ENCODE measurements at places on chromosomes 6 and 20.
A peak's percentile ranks its signal among the peaks of the same experiment; 100 is the strongest.

- no peak for DNase-seq
Measured at GRCh38 chr20:5886788-5887187, 63.5 kb downstream of the TRMT6 start.

- no peak for DNase-seq
Measured at GRCh38 chr6:158672726-158673125, 22.9 kb downstream of the SYTL3 start.

DNA sequence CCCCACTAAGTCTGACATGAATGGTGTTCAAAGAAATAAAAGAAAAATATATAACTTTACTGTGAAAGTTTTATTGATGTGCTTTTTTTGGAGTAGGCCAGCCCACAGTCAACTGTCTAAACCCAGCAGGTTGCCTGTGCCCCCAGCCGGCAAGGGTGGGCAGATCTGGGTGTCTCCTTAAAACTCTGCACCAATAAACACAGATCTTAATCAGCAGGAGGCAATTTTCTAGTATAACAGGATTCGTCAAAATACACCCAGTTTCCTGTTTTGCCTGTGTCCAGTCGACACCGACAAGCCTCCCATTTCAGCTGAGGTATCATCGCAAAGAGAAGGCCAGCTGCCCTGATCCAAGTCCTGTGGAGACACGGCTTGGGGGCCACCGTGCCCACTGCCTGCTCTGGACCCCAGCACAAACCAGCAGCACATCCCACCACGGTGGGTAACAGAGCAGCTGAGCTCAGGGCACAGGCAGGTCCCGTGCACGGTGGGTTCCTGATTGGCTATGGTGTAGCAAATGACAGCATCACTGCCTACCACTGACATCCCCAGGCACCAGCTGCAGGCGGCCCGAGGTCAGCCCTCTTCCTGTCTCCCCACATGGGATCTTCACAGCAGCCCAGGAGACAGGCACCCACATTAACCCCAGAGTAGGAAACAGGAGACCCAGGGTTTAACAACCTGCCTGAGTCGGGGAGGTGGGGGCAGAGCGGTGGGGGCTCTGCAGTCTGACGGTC lies 15.7 kb downstream of the BMP7 start:
- DNase-seq: no peak

DNA sequence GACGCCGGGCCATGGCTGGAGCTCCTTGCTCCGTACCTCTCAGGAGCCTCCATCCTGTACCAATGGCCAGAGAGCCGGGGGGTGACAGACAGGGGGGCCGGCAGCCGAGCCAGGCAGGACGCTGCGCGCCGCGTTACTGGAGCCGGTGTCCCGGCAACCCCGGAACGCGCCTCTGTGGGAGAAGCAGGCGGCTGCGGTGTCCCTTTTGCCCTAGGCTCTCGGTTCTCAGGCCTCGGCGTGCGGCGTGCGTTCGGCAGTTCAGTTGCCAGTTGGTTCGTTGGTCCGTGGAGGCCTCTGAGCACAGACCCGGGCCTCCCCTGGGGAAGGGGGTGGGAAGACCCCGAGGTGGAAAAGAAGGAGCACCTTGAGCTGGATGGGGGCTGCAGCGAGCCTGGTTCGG lies at the start of gene SPATS1:
SPATS1 (plus strand) TSS at position 162 of the 400 bp plus-strand sequence. CDS start 446 bp downstream, outside the sequence.
- DNase-seq: no peak

DNA sequence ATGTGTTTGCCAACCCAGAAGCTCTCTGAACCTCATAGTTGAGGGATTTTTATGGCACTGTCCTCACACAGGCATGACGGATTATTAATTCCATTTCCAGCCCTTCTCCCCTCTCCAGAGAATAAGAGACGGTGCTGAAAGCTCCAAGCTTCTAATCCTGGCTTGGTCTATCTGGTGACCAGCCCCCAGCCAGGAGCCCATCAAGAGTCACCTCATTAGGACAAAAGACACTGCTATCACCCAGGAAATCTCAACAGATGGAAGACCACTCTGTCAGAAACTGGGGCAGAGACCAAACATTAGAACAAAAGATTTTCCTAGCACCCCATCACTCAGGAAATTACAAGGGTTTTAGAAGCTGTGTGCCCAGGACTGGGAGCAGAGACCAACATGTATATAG lies 48.2 kb downstream of the STMND1 start:
- DNase-seq: no peak

- DNase-seq: no peak
Measured at GRCh38 chr20:21586682-21587081, 72.8 kb upstream of the NKX2-2 start.

DNA sequence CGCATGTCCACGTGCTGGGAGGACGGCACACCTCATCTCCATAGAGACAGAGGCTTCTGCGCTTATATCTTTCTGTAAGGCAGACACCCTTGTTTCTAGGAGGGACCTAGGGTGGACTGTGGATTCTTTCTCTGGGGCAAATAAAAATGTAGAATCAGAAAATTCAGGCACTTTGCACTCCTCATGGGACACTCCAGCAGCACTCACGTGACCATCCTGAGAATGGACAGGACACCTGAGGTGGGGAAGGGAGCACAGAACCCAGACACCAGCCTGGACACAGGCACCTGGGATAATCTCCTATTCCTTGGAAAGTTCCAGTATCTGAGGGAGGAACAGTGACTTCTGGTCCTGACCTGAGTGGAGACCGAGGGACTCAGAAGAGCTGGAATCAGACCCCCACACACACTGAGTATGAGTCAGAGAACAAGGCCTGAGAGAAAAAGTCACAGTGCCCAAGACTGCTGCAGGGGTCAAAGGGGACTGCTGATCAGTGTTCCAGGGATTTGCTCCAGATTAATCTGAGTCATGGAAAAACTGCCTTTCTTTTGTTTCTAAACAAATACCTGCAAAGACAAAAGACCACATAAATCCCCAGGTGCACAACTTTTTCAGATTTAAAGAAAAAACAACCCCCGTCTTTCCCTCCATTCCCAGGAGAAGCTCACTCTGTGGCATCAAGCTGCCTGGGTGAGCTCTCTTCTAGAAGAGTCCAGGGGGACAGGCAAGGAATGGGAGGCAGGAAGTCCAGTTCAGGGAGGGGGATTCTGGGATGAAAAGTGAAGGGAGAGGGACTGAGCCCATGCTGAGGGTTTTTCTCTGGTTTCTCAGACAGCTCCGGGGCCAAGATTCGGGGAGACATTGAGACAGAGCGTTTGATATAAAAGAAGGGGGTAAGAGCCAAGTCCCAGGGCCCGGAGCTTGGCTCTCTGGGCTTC lies 35.6 kb upstream of the MICB start:
- no peak for DNase-seq

DNA sequence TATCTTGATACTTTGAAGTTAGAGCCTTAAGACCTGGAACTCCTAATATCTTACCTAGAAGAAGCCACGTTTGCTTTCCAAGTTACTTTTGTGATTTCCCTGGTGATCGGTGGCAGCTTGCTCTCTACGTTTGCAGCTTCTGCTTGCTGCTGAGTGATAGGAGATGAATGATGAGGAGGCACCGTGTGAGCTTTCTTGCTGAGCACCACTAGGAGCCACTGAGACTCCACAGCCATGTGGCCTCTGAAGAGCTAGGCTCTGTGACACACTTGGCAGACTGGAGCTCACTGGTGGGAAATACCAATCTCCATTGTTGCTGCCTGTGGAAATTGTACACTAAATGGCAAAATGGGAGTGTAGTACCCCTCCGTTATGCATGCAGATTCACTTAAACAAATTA lies 161.8 kb downstream of the IBTK start:
- DNase-seq: no peak

- no peak for DNase-seq
Measured at GRCh38 chr20:1876217-1876921, 18.8 kb upstream of the SIRPA start.

- DNase-seq: no peak
Measured at GRCh38 chr20:24577271-24577909, 108.0 kb downstream of the SYNDIG1 start.

- DNase-seq: no peak
Measured at GRCh38 chr6:107235511-107235910, 120.2 kb upstream of the BEND3 start.

DNA sequence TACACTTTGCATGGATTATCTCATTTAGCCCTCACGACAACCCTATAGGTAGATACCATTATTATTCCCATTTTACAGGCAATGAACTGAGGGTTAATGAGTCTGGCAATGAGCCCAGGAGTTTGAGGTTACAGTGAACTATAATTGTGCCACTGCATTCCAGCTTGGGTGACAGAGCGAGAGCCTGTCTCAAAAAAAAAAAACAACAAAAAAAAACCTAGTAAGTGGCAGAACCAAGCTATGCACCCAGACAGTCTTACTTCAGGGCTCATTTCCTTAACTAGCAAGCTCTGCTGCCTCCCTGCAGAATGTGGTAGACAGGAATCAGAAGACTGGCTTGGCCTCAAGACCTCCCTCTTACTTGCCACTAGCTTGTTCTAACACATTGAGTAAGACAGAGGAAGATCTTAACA lies 71.9 kb upstream of the RREB1 start:
- no peak for DNase-seq

DNA sequence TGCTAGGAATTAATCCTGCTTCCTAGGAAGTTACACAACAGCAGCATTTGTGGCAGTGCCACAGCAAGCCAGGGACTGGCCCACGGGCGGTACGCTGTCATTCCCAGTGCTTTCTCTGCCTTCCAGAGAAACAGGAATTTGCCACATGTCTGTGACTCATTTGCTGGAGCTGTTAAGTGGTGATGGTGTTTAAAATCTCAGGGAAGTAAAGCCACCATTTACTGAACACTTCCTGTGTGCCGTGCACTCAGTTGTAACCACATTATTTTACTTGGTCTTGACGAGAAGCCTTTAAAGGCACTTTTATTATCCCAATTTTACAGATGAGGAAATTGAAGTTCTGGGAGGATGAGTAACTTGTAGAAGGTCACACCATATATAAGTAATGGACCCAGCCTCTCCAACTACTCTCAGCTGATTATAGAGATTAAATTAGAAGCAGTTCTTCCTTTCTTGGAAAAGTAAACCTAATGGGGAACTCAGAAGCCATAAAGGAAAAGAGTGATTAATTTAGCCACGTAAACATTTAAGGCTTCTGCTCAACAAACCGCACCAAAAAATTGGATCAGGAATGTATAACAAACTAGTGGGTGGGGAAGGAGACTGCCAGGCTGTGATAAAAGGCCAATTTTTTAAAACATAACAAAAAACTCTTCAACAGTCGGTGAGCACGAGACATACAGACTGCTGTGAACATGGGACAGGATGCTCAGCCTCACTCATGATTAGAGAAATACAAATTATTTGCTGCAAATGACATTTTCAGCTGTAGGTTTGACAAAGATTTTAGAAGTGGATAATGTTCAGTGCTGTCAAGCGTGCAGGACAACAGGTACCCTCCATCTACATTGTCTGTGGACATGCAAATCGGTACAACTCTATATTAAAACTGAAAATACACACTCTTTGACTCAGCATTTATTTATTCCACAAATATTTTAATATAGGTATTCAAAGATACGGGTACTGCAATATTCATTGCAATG lies 311.2 kb downstream of the NRN1 start:
- no peak for DNase-seq

DNA sequence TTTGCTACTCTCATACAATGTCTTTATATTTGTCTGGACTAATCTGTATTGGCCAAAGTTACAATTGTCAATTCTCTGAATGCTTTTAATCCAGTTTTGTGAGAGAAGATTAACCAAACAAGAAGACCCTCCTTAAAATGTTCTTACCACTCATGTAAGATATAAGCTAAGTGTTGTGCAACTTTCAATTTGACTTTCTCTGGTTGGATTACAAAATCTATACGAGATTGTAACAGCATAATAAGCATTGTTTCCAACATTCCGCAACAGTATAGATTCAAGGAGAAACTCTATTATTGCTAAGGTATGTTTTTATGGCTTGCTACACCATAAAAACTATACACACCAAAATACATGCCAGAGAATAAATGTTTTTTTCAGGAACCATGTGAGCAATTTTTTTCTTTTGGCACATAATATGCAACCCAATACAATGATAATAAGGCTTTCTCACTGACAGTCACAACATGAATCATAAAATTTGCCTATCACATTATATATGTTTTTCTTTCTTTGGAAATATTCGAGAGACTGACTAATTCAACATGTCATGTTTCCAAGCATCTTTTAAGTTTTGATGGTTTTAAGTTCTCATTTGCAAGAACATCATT lies 12.2 kb upstream of the TRPC4AP start:
- DNase-seq: no peak

GRCh38 chr20:5621305-5621704 lies 128.9 kb upstream of the SHLD1 start:
- no peak for DNase-seq

DNA sequence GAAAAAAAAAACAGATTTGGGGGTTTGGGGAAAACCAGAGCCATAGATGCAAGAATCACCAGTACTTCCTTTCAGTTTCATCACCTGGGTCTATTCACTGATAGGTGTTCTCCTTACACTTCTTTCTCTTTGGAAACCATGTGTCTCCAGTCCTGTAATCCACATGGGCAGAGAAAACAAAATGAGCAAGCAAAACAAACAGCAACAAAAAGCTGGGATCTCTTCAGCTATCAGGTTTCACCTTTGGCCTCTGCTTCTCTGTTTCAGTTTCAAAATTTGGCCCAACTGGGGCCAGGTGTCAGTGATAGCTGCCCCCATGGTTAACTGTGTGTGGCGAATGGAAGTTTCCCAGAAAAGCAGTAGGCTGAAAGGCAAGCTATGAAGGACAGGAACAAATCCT lies 220.0 kb upstream of the THBS2 start:
- DNase-seq: peak; percentile 4

- DNase-seq: no peak
Measured at GRCh38 chr20:33900521-33901131, 89.5 kb downstream of the CHMP4B start.

- DNase-seq: peak; percentile 42
Measured at GRCh38 chr6:142952614-142953013, 7.6 kb upstream of the HIVEP2 start.

DNA sequence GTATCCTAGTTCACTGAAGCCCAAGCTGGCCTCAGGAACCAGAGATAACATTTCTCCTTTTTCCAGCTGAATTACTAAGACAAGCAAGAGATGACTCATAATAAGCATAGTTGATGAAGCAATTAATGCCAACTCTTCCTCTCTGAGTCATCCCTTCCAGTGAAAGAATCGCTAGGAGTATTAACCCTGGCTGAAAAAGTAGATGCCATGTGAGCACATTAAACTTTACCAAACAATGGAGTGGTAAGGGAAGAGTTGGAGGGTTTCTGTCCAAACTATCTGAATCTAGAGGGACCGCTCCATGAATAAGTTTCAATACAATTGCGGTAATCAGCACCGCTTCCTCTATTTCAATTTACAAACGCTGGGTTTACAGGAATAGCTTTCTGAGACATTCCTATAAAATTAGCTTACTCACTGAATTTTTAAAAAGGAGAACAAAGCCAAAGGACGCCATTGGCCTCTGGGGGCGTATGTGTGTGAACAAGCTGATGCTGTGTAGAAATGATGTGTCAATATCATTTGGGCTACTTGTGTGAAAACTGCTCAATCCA lies 48.3 kb downstream of the ATXN1 start:
- DNase-seq: no peak
